Liver (tissue), 10 donors: ENCODE measurements at places on chromosomes 16 and 17. TPM values are rescaled to one million over a fixed set of nuclear protein-coding genes. Genes with fewer than 3 reads are reported as not detected.

Gene BEAN1
- not detected for total RNA-seq

Gene AIPL1
- total RNA-seq = not detected

Gene CD19
- total RNA-seq = 0.17 TPM

Gene MARVELD3
- total RNA-seq = 4.9 TPM

Gene ZG16B
- 0.79 TPM for total RNA-seq

GRCh38 chr16:48907906-48908634 is 298.1 kb upstream of the N4BP1 start:
- H3K4me1 ChIP-seq = no peaks in the 10 kb centered on the region
- H3K36me3 ChIP-seq = no peaks in the 10 kb centered on the region
- H3K27ac ChIP-seq = no peak overlapping the region
- no peak overlapping the region for H3K4me3 ChIP-seq
- DNase-seq = no peak
- peaks cover 3% of the 10 kb centered on the region for H3K27me3 ChIP-seq

- peaks cover 27% of the 10 kb centered on the region for H3K36me3 ChIP-seq
- H3K27ac ChIP-seq = no peak overlapping the region
- H3K4me3 ChIP-seq = no peak overlapping the region
- H3K4me1 ChIP-seq = peaks cover 25% of the 10 kb centered on the region
These were observed 3.3 kb downstream of the IFT20 start for GRCh38 chr17:28331891-28332420.

GRCh38 chr16:5852151-5852550 is 754.6 kb upstream of the EEF2KMT start:
- H3K27ac ChIP-seq = no peak overlapping the region
- no peak for DNase-seq
- no peaks in the 10 kb centered on the region for H3K36me3 ChIP-seq
- H3K4me1 ChIP-seq = no peaks in the 10 kb centered on the region
- no peak overlapping the region for H3K4me3 ChIP-seq

DNA sequence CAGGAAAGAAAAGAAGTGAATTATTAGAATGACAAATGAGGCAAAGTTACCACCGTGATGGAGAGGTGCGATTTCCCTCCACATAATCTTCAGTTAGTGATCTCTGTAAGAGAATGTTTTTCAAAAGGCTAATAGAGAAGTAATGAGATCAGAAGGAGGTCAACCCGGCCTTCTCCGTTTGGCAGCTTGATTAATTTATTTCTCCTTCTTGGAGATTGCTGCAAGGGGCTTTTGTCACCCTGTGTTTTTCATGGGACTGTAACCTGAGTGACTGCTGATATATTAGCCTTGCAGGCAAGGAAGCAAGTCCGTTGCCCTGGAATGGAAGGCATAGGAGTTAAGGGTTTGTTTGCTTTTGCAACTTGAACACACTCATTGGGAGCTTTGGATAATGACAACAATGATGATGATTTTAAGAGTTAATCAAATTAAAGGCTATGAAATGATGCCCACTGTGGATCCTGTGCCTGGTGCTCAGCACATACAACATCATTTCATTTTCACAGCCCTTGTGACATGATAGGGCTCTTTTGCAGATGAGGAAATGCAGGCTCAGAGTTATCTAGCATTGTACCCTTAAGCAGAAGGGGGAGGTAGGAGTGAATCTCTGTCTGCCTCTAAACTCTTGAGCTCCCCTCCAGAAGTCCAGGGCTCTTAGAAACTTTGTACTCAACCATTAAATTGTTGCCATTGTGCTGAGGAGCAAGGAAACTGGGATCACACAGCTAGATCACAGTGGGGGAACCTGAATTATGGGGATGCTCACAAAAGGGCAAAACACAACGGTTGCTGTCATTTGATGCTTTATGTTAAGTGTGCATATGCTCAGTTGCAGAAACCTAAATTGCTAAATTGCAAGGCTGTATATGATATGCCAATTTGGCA is 226.3 kb downstream of the WWOX start:
- DNase-seq = no peak
- H3K4me1 ChIP-seq = no peaks in the 10 kb centered on the region
- no peak overlapping the region for H3K4me3 ChIP-seq
- H3K27ac ChIP-seq = no peak overlapping the region

GRCh38 chr16:3503523-3503922 is 2.7 kb downstream of the CLUAP1 start:
- peaks cover 4% of the 10 kb centered on the region for H3K36me3 ChIP-seq
- no peak for DNase-seq
- H3K4me3 ChIP-seq = no peak overlapping the region
- H3K27ac ChIP-seq = no peak overlapping the region
- peaks cover 14% of the 10 kb centered on the region for H3K4me1 ChIP-seq

GRCh38 chr17:3989041-3989886 is 25.0 kb upstream of the ATP2A3 start:
- H3K36me3 ChIP-seq = no peaks in the 10 kb centered on the region
- no peak for DNase-seq
- no peak overlapping the region for H3K4me3 ChIP-seq
- peaks cover 14% of the 10 kb centered on the region for H3K4me1 ChIP-seq
- H3K27me3 ChIP-seq = no peaks in the 10 kb centered on the region

DNA sequence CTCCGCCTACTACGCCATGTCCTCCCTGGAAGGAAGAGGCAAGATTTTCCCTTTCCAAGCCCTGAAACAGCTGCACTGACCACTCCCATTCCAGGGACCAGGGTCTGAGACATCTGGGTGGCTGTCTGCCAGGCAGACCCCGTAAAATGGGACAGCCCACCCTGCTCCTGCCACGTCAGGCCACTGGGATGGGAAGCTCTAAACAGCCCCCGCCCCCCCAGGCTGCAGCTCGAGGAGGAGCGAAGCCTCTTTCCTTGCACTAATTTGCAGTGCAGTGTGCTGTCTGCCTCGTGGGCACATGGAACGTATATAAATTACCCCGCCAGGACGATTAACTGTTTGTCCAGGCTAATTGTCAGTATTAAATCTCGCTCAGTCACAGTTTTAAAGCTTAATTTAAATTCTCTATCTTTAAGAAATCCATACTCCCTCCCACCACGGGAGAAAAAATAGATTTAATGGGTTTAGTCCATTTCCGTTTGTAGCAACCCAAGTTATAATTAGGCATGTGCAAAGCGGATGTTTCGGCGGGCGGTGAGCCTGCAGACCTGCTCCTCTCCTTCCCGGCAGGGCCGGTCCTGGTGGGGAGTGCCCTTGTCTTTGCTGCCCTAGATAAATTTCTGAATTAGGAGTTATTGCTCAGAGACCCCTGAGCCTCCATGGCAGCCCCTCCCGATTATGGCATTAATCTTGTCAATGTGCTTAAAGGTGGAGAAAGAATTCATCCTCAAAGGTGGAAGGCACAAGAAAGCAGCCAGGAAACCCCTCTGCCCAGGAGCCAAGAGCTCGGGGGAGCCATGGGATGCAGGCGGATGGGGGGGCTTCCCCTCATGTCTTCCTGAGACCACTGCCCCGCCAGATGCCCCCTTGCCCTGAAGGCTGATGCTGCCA is 268.0 kb upstream of the TNRC6C start:
- DNase-seq = no peak
- no peaks in the 10 kb centered on the region for H3K4me1 ChIP-seq
- peaks cover 10% of the 10 kb centered on the region for H3K27me3 ChIP-seq
- H3K4me3 ChIP-seq = no peak overlapping the region

- no peak overlapping the region for H3K4me3 ChIP-seq
- H3K27me3 ChIP-seq = no peaks in the 10 kb centered on the region
- H3K27ac ChIP-seq = no peak overlapping the region
- no peak for DNase-seq
- H3K4me1 ChIP-seq = no peaks in the 10 kb centered on the region
These were observed 9.1 kb downstream of the TEKT3 start for GRCh38 chr17:15332338-15332737.

GRCh38 chr17:47315451-47316266 is 8.1 kb upstream of the EFCAB13 start:
- DNase-seq = no peak
- H3K36me3 ChIP-seq = no peaks in the 10 kb centered on the region
- H3K27me3 ChIP-seq = no peaks in the 10 kb centered on the region
- H3K4me1 ChIP-seq = peaks cover 3% of the 10 kb centered on the region
- H3K27ac ChIP-seq = peak overlapping the region; percentile 91

GRCh38 chr17:60640503-60640902 is 37.1 kb upstream of the BCAS3 start:
- H3K4me3 ChIP-seq = no peak overlapping the region
- H3K27me3 ChIP-seq = no peaks in the 10 kb centered on the region
- H3K36me3 ChIP-seq = peaks cover 2% of the 10 kb centered on the region
- no peak for DNase-seq
- H3K27ac ChIP-seq = no peak overlapping the region
- no peaks in the 10 kb centered on the region for H3K4me1 ChIP-seq

DNA sequence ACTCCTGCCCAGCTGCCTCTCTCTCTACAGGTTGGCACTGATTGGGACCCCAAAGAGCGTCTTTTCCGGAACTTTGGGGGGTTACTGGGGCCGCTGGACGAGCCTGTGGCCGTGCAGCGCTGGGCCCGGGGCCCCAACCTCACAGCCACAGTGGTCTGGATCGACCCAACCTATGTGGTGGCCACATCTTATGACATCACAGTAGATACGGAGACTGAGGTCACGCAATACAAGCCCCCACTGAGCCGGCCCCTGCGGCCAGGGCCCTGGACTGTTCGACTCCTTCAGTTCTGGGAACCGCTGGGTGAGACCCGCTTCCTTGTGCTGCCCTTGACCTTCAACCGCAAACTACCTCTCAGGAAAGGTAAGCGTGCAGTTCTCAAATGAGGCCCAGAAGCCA is 12.3 kb downstream of the XYLT2 start:
- peaks cover 10% of the 10 kb centered on the region for H3K36me3 ChIP-seq
- no peak for DNase-seq
- peaks cover 6% of the 10 kb centered on the region for H3K4me1 ChIP-seq
- H3K27ac ChIP-seq = no peak overlapping the region
- no peak overlapping the region for H3K4me3 ChIP-seq

- no peak overlapping the region for H3K27ac ChIP-seq
- H3K36me3 ChIP-seq = no peaks in the 10 kb centered on the region
- DNase-seq = no peak
- no peaks in the 10 kb centered on the region for H3K4me1 ChIP-seq
These were observed 144.7 kb upstream of the HS3ST3A1 start for GRCh38 chr17:13746404-13746803.

- no peak overlapping the region for H3K27ac ChIP-seq
- no peaks in the 10 kb centered on the region for H3K27me3 ChIP-seq
- H3K36me3 ChIP-seq = peaks cover 9% of the 10 kb centered on the region
- no peak for DNase-seq
These were observed 54.6 kb downstream of the ACTG1 start for GRCh38 chr17:81457917-81458555.

DNA sequence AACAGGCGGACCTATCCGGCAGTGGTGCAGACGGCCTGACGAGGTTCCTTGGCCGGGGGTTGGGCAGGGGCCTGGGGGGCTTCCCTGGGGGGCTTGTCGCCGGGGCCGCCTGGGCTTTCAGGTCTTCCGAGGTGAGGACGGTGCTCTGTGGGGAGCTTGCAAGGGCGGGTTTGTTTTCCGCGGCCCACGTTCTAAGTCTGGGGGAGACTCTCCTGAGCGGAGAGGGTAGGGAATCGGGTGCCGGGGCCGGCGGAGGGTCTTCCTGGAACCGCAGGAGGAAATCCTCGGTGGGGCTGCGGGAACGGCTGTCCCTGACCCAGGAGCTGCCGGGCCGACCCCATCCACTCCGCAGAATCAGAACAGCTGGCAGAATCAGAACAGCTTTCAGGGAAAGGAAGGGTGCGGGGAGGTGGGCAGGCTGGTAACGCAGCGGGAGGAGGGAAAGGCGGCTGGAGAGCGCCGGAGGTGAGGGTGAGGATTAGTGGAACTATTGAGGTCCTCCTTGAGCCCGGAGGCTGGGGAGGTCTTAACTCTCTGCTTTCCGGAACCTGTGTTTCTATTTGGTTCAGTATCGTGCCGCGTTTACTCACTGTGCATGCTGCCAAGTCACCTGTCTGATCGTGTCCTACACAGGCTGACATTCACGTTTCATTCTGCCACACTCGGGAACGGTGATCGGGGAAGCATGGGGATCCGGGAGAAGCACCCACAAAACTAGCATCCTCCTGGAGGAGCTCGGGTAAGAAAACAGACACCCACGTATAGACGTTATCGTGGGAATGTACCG is 28.9 kb downstream of the CPSF4L start:
- peak overlapping the region; percentile 75 for H3K27ac ChIP-seq
- H3K4me1 ChIP-seq = peaks cover 2% of the 10 kb centered on the region
- peaks cover 11% of the 10 kb centered on the region for H3K36me3 ChIP-seq
- peak; percentile 56 for DNase-seq
- H3K27me3 ChIP-seq = no peaks in the 10 kb centered on the region

GRCh38 chr17:19579192-19579761 is 45.6 kb downstream of the SLC47A1 start:
- no peak overlapping the region for H3K4me3 ChIP-seq
- peaks cover 9% of the 10 kb centered on the region for H3K36me3 ChIP-seq
- H3K4me1 ChIP-seq = peaks cover 13% of the 10 kb centered on the region
- no peaks in the 10 kb centered on the region for H3K27me3 ChIP-seq
- H3K27ac ChIP-seq = peak overlapping the region; percentile 77
- DNase-seq = no peak

DNA sequence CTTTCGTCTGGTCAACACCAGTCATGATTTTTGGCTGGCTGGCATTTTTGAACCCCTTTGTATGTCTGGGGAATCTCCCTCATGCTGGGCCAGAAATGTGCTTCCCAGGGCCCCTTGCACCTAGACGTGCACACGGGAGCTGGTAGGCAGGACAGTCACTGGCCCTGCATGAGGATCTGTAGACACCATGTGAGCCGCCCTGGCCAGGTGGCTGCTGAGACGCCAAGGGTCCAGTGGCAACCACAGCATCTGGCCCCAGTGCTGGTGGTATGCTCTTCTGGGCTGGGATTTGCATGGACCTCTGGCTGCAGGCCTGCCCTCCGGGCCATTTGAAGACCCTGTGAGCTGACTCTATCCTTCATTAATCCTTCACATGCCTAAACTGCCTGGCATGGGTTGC is 67.5 kb downstream of the NT5M start:
- no peaks in the 10 kb centered on the region for H3K4me1 ChIP-seq
- no peak overlapping the region for H3K27ac ChIP-seq
- no peaks in the 10 kb centered on the region for H3K27me3 ChIP-seq

DNA sequence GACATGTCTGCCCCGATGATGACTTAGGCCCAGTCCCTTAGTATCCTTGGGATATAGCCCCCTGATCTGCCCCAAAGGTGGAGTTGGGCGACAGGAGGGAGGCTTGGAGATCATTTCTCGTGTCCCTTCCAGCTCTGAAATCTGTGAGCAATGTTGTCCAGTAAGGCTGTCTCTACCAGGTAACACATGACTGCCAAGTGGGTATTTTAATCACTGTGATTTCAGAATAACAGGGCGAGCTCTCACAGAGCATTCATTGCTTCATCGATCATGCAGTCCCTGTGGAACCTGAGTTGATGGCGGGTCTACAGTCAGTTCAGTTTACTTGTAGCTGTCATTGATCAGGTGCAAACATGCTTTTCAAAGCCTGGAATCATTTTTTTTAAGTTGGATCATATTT is 39.2 kb downstream of the KSR1 start:
- no peaks in the 10 kb centered on the region for H3K27me3 ChIP-seq
- H3K27ac ChIP-seq = no peak overlapping the region
- DNase-seq = no peak
- no peak overlapping the region for H3K4me3 ChIP-seq
